ENCODE measurements at places on chromosomes 13 and 19.

DNA sequence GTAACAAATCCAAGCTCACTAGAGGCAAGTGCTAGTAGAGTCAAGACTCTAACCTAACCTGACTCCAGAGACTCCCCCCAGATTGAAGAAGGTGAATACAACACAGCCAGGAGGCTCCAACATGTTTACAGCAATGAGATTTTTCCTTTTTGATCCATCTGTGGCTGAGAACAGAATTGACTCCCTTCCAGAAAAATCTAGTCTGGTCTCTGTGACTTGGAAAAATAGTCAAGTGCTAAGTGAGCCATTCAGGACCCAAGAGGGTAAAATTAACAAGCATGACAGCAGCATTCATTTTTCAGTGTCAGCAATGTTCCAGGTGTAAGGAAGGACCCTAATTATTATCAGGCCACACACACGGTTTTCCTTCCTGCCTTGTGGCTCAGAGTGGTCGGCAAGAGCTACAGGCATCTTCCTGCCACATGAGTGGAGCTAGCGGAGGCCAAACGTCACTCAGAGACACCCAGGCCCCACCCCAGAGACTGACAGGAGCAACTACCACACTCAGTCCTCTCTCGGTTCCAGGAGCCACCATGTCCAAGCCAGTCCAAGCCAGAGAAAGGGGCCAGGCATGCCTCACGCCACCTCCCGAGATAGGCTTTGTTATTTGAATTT is 395.1 kb downstream of the FOXO1 start:
- no peak for DNase-seq

DNA sequence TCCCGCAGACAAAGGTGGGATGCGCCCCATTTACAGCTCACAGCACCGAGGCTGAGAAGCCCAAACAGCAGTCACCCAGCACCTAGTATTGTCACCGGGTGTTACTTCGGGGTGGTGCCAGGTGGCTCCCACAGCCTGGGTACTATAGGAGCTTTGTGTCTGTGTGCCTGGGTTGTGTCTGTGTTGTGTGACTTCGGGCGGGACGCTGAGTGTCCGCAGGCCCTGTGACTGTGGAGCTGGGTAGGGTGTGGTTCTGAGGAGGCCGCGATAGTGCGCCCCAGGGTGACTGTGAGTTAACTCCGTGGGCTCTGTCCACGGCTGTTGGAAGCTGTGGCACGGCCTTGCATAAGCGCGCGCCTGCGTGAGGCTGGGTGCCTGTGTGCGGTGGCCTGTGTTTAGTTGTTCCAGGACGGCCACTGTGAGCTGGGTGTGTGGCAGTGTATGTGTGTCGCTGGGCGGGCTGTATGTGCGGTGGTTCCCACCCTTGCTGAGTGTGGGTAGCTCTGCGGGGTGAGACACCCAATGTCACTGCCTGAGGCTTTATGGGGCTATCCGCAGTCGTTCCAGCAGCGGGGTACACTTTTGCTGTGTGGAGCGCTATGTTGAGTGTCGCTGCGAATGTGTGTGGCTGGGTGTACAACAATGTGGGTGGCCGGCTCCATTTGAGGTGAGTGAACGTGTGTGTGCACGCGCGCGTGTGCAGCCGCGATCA is 559 bp upstream of the SSBP4 start:
- DNase-seq: peak; percentile 24

GRCh38 chr13:102147353-102147752 is 254.5 kb downstream of the FGF14 start:
- no peak for DNase-seq

DNA sequence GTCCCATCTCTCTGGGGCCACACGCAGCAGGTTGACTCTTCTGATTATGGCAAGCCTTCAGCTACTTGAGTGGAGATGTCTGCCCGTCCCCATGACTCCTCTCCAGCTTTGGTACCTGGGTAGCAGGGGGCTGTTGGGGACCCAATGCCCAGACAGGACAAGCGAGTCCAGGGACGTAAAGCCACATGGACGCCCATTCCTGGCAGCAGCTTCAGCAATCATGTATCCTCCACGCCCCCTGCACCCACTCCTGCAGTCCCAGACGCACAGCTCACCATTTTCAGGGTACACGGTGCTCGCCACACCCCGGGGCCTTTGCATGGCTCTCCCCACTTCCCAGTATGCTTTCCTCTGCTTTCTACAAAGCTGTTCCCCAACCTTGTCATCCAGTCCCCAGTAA is 22.0 kb upstream of the VSTM2B start:
- no peak for DNase-seq

GRCh38 chr13:110961959-110962358 is 47.1 kb upstream of the ANKRD10 start:
- no peak for DNase-seq

- DNase-seq: no peak
Measured at GRCh38 chr19:8557642-8558238, 19.5 kb downstream of the MYO1F start.

GRCh38 chr19:56842412-56842811 is 1.9 kb upstream of the PEG3 start:
- DNase-seq: no peak

GRCh38 chr13:65613004-65613403 is 1617.1 kb downstream of the PCDH9 start:
- peak; percentile 4 for DNase-seq

DNA sequence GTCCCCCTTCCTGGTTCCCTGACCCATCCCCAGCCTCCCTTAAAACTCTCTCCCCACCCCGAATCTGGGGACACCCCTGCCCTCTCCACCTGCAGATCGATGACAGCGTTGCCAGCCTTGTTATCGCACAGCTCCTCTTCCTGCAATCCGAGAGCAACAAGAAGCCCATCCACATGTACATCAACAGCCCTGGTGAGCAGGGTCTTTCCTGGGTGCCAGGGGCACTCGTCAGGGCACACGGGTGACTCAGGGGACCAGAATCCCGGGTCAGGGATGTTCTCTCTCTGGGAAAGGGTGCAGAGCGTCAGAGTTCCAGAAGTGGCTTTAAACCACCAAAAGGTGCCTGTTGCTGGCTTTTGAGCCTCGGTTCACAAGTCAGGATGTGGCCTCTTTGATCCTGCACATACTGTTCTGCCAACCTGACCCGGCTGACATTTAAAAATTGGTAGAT is 1.0 kb downstream of the CLPP start:
- DNase-seq: no peak

- peak; percentile 74 for DNase-seq
Measured at GRCh38 chr19:47210689-47211316, 20.2 kb downstream of the BBC3 start.

- peak; percentile 30 for DNase-seq
Measured at GRCh38 chr19:7386308-7386707, 37.6 kb downstream of the ARHGEF18 start.

- DNase-seq: no peak
Measured at GRCh38 chr19:27673986-27674385, 1539.0 kb downstream of the UQCRFS1 start.

All from epithelial cell of esophagus (primary cell).